ENCODE measurements at places on chromosomes 13 and 19. TPM values are rescaled to one million over a fixed set of nuclear protein-coding genes. Genes with fewer than 3 reads are reported as not detected.

The CACNG6 gene
- total RNA-seq, result not detected

The DENND1C gene
- 55.1 TPM for total RNA-seq

The POU2F2 gene
- total RNA-seq, result 47.9 TPM

The TIMM44 gene
- total RNA-seq, result 105 TPM

The EDDM13 gene
- total RNA-seq, result 0.64 TPM

The RFPL4A gene
- total RNA-seq, result not detected

The CHERP gene
- 73.1 TPM for total RNA-seq

The PSG5 gene
- total RNA-seq, result not detected

The GNA15 gene
- total RNA-seq, result 3.9 TPM

The PTH2 gene
- total RNA-seq, result not detected

The PKN1 gene
- total RNA-seq, result 177 TPM

The MYO16 gene
- 0.38 TPM for total RNA-seq

The DLEU7 gene
- not detected for total RNA-seq

The COX7A1 gene
- total RNA-seq, result not detected

The SLC25A41 gene
- total RNA-seq, result 0.33 TPM

The EMC10 gene
- 74.8 TPM for total RNA-seq

The SHISA2 gene
- not detected for total RNA-seq

The FFAR1 gene
- not detected for total RNA-seq

The NLRP7 gene
- total RNA-seq, result not detected

The TNFAIP8L1 gene
- 10.0 TPM for total RNA-seq

The IRGQ gene
- total RNA-seq, result 30.2 TPM

The ZNF418 gene
- total RNA-seq, result 5.1 TPM

The MBNL2 gene
- 17.8 TPM for total RNA-seq

The LAIR2 gene
- total RNA-seq, result 1.4 TPM

The CNN1 gene
- not detected for total RNA-seq

The MAST1 gene
- 0.24 TPM for total RNA-seq

The LYL1 gene
- 2.3 TPM for total RNA-seq

The FBXO27 gene
- 0.80 TPM for total RNA-seq

The LILRA6 gene
- total RNA-seq, result 0.42 TPM

The ZNF723 gene
- not detected for total RNA-seq

The ADGRE1 gene
- total RNA-seq, result 0.53 TPM

The CYP2A6 gene
- not detected for total RNA-seq

The LSR gene
- 27.5 TPM for total RNA-seq

The GPC6 gene
- not detected for total RNA-seq

The FXYD3 gene
- not detected for total RNA-seq

The MEDAG gene
- total RNA-seq, result not detected

The NLRP4 gene
- not detected for total RNA-seq

The GPR108 gene
- 74.0 TPM for total RNA-seq

The KCNN4 gene
- total RNA-seq, result 93.8 TPM

The MEF2B gene
- total RNA-seq, result 1.5 TPM

The LRRC8E gene
- not detected for total RNA-seq

The RNF113B gene
- not detected for total RNA-seq

The SMAD9 gene
- not detected for total RNA-seq

The PODNL1 gene
- not detected for total RNA-seq

The LILRB3 gene
- total RNA-seq, result 0.48 TPM

The ZNF681 gene
- 4.9 TPM for total RNA-seq

The WDR87 gene
- not detected for total RNA-seq

The SLC5A5 gene
- 1.7 TPM for total RNA-seq

The ZNF837 gene
- 1.8 TPM for total RNA-seq

The ARHGAP33 gene
- total RNA-seq, result 9.2 TPM

The OXGR1 gene
- total RNA-seq, result not detected

The PDX1 gene
- total RNA-seq, result not detected

The EGLN2 gene
- total RNA-seq, result 103 TPM

The KLK8 gene
- not detected for total RNA-seq

The ZNF554 gene
- 2.3 TPM for total RNA-seq

The TINCR gene
- 0.20 TPM for total RNA-seq

The KLK3 gene
- not detected for total RNA-seq

The SIGLEC10 gene
- total RNA-seq, result 2.4 TPM
